ENCODE measurements at places on chromosomes 1 and 21.
A peak's percentile ranks its signal among the peaks of the same experiment; 100 is the strongest.

DNA sequence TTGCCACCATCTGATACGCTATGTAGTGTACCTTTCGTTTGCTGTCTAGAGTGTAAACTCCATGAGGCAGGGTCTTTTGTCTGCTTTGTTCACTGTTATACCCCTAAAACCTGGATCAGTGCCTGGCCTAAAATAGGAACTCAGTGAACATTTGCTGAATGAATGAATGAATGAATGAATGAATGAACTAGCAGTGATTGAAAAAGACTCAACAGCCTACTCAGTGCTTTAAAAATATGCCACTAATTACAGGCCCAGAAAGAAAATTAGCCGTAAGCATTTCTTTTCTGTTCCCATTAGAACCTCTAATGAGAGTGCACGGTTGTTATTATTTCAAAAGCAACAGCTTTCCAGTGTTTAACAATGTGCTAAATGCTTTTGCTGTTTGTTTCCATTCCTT lies 69.3 kb upstream of the SYT6 start:
- DNase-seq: no peak

- DNase-seq: peak; percentile 57
Measured at GRCh38 chr1:111507411-111508201, 4.2 kb upstream of the ADORA3 start.

DNA sequence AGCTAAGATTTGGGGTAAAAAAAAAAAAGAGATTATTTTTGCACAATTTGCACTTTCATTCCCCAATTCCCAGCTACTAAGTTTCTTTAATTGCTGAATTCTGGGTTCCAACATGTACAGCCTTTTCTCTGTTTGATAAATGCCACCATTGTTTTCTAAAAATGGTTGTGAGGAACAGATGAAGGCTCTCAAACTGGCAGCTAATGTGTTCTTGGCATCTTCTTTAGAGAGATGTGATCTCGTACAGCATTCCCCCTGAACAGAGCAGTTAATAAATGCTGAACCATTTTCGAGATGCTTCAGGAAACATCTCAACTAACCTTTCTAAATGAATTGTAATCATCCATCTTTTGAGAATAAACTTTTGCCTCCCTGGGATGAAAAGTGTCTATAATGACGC lies 107.9 kb upstream of the DYNLT5 start:
- no peak for DNase-seq

DNA sequence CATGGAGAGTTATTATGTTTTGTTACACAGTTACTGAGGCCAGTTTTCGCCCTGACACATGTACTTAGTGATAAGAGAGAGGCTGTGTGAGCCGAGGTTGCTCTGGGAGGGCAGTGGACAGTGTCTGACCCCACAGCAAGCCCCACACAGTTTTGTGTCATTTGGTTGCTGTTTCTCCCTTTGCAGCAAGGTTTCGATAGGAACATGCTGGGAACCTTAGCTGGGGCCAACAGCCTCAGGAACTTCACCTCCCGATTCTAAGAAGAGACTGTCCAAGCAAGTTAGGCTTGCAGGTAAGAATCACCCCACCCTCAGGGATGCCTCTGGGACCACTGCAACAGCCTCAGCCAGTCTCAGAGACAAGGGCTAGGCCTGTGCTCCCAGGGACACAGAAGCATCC lies 45.3 kb downstream of the PKP1 start:
- no peak for DNase-seq

DNA sequence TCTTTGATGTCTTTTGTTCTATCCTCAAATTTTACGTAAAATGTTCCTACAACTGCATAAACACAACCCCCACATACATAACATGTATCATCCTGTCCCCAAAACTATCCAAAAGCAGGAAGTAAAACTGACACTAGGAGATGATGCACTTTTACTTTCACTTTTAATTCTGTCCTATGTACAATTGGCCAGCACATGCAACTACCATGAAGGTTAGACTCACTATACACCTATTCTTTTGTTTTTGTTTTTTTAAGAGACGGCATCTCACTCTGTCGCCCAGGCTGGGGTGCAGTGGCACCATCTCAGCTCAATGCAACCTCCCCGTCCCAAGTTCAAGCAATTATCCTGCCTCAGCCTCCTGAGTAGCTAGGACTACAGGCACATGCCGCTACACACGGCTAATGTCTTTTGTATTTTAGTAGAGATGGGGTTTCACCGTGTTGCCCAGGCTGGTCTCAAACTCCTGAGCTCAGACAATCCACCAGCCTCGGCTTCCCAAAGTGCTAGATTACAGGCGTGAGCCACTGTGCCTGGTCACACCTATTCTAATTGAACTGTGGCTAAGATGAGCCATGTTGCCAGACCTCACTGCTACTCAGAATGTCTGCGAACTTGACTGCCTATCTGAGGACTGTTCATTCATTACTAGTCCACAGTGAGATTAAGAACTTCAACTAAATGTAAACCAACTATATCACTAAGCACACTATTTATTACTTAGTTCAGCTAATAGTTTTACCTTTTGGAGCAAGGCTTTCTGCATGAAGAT lies 48.0 kb downstream of the TOR3A start:
- peak; percentile 10 for DNase-seq

- no peak for DNase-seq
Measured at GRCh38 chr1:159436469-159436868, 3.1 kb upstream of the OR10J1 start.

- peak; percentile 54 for DNase-seq
Measured at GRCh38 chr1:162023547-162024501, at the start of gene OLFML2B. OLFML2B (minus strand) TSS chr1:162023869; CDS start chr1:162023430, 439 bp downstream.
